MM.1S (cell line): ENCODE measurements at places on chromosomes 1 and 21.

GRCh38 chr1:84853741-84854721 lies 39.0 kb downstream of the LPAR3 start:
- peak overlapping the region; percentile 27; the same call in 1 of the 2 replicates for H3K27ac ChIP-seq
- H3K4me3 ChIP-seq, result no peak overlapping the region
- peak; percentile 17 for DNase-seq
- no peaks in the 10 kb centered on the region for H3K27me3 ChIP-seq
- H3K4me1 ChIP-seq, result peaks cover 14% of the 10 kb centered on the region; the same call in 1 of the 2 replicates

DNA sequence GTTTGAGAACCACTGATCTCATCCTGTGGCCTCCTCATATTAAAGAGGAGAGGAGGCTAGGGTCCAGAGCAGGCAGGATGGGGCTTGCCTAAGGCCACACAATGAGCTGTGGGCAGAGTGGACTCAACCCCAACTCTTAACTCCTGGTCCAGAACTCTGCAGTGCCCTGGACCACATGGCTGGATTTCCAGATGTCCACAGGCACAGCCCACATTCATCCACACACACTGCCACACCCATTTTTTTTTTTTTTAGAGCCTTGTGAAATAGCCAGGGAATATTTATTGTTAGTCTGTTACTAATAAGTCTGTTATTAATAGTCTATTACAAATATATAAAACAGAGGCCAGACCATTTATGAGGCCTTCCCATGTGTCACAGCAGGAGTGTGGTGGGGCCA lies 192.2 kb downstream of the TRABD2B start:
- H3K4me1 ChIP-seq, result no peaks in the 10 kb centered on the region

DNA sequence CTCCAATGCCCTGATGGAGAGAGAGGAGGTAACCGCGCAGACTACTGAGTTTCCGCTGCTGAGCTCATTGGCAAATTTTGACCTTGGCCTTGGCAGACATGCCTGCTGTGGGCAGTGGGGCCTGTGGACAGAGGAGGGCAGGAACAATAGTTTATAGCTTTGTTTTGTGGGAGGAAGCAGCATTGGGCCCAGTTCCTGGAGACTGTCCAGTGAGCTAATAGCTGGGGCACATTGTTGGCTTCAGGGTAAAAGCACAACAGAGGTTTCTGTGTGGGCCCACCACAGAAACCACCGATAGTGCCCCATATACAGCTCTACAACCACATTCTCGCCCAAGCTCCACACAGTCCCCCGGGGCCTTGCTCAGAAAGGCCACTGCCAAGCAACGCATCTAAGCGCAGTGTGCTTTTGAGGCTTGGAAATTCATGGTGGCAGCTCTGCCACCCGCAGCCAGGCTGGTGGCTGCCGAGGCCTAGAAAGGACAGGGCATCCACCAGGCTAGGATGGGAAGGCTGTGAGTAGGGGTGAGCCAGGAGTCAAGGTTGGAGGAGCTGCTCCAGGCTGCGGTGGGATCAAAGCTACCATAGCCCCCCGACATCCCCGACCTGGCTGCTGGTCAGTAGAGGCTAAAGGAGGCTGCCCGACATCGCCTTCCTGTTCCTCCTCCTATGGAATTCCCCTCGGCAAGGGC lies 43.2 kb downstream of the NEK2 start:
- DNase-seq, result no peak
- H3K4me3 ChIP-seq, result no peak overlapping the region
- H3K27ac ChIP-seq, result no peak overlapping the region
- no peaks in the 10 kb centered on the region for H3K36me3 ChIP-seq
- no peaks in the 10 kb centered on the region for H3K27me3 ChIP-seq

GRCh38 chr1:13646521-13646920 lies 53.5 kb upstream of the PRDM2 start:
- no peaks in the 10 kb centered on the region for H3K27me3 ChIP-seq
- 0 out of 2 replicates have a peak, but pooled peaks cover 11% of the 10 kb centered on the region for H3K4me1 ChIP-seq
- no peak overlapping the region for H3K27ac ChIP-seq
- no peak overlapping the region for H3K4me3 ChIP-seq
- no peaks in the 10 kb centered on the region for H3K36me3 ChIP-seq

GRCh38 chr1:160219062-160219929 lies 14.1 kb downstream of the PEA15 start:
- no peak for DNase-seq
- H3K4me3 ChIP-seq, result no peak overlapping the region
- no peaks in the 10 kb centered on the region for H3K27me3 ChIP-seq
- peaks cover 4% of the 10 kb centered on the region for H3K36me3 ChIP-seq

- H3K4me1 ChIP-seq, result no peaks in the 10 kb centered on the region
- H3K27ac ChIP-seq, result no peak overlapping the region
- no peak for DNase-seq
- no peak overlapping the region for H3K4me3 ChIP-seq
Observed at GRCh38 chr1:46526691-46527291, 24.7 kb downstream of the KNCN start.

DNA sequence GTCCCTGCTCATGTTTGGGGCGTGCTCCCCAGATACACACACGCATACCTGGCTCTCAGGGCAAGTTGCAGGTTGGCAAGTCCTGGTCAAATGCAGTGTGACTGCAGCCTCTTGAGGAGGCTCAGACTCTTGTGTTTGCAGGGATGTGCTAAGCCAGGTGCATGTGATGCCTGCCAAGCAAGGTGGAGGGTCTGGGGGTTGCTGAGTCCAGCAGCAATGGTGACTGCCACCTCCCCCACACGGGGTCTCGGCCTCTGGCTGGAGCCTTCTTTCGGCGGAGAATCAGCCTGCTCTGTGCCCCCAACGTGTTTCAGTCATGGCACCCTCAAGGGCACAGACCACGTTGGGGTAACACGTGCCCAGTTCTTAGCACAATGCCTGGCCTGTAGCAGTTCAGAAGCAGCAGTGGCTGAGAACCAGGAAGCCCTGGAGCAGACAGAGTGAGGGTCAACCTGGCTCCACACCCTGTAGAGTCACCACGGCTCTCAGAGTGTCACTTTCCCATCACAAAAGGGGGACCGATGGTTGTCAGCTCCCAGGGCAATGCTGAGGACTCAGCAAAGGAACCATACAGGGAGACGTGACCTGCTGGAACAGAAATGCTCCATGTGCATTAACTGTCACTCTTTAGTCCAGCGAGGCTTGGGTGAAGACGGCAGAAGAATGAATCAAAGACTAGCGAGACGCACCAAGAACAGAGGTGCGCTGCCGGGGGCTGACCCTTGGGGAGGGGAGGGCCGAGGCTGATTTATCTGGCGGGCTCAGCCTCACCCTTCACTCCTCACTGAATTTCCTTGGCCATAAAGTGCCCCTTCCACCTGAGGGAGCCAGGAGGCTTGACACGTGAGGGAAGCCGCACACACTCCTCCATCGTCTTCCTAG lies 109.0 kb downstream of the PGBD5 start:
- H3K27me3 ChIP-seq, result no peaks in the 10 kb centered on the region
- no peak for DNase-seq
- H3K27ac ChIP-seq, result no peak overlapping the region
- H3K36me3 ChIP-seq, result no peaks in the 10 kb centered on the region
- no peak overlapping the region for H3K4me3 ChIP-seq

DNA sequence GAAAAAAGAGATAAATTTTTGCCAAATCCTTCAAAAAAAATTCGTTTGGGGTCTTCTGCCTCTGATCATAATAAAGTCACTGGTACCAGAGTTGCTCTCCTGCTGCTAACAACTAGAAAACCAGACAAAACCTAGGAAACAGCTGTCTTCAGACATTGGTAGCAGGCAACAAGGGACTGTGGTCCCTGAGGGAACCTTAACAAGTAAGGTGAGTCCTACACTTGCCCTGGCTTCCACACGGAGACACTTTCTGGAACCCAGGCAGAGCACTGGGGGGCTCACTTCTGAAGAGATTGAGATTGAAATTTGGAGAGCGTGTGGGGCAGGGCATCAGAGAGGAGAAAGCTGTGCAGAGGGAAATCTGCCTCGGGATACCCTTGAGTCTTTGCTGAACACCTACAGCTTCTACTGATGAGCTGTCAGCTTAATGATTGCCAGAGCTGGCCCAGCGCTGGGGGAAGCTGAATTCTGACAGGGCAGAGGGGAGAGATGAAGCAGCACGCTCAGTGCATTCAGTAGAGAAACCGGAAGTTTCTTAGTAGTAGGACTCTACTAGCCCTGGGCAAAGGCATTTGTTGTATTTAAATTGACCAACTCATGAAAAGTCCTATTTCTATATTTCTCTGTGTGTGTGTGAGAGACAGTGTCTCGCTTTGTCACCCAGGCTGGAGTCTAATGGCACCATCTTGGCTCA lies 18.5 kb upstream of the FAM89A start:
- H3K27ac ChIP-seq, result no peak overlapping the region
- peaks cover 6% of the 10 kb centered on the region for H3K4me1 ChIP-seq

DNA sequence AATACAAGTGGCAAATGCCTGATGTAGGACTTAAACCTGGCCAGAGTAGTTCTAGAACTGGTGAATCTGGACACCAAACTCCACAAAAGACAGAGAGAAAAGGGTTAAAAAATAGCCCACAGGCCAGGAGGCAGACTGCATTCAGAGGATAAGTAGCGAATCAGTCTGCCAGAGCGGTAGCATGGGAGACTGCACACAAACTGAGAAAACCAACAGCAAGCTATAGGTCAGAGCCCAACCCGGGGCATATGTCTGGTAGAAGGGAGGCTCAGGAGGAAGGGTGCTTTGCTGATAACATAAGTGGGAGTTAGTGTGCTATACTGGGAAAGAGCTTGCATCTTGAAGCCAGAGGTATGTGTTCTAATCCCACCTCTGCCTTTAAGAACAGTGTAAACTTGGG lies 4.0 kb downstream of the LRRC53 start:
- H3K27me3 ChIP-seq, result no peaks in the 10 kb centered on the region
- H3K4me3 ChIP-seq, result no peak overlapping the region
- DNase-seq, result no peak

GRCh38 chr1:81880781-81881180 lies 80.0 kb downstream of the ADGRL2 start:
- H3K27ac ChIP-seq, result no peak overlapping the region
- no peak overlapping the region for H3K4me3 ChIP-seq
- DNase-seq, result no peak
- no peaks in the 10 kb centered on the region for H3K4me1 ChIP-seq

GRCh38 chr1:172134087-172134731 lies 286.3 kb upstream of the C1orf105 start:
- H3K27ac ChIP-seq, result no peak overlapping the region
- H3K4me1 ChIP-seq, result no peaks in the 10 kb centered on the region
- no peaks in the 10 kb centered on the region for H3K36me3 ChIP-seq
- no peaks in the 10 kb centered on the region for H3K27me3 ChIP-seq
- H3K4me3 ChIP-seq, result no peak overlapping the region

GRCh38 chr1:40796939-40797667 lies 13.5 kb downstream of the KCNQ4 start:
- peaks cover 10% of the 10 kb centered on the region for H3K4me1 ChIP-seq
- no peak overlapping the region for H3K27ac ChIP-seq
- no peak overlapping the region for H3K4me3 ChIP-seq
- no peaks in the 10 kb centered on the region for H3K36me3 ChIP-seq

GRCh38 chr1:226444901-226445300 lies 37.0 kb upstream of the PARP1 start:
- H3K27ac ChIP-seq, result peak overlapping the region; percentile 67
- peak; percentile 98 for DNase-seq
- no peaks in the 10 kb centered on the region for H3K36me3 ChIP-seq

- H3K27me3 ChIP-seq, result no peaks in the 10 kb centered on the region
- no peaks in the 10 kb centered on the region for H3K36me3 ChIP-seq
- no peak for DNase-seq
- H3K4me1 ChIP-seq, result no peaks in the 10 kb centered on the region
- H3K4me3 ChIP-seq, result no peak overlapping the region
Observed at GRCh38 chr1:169305948-169306347, 61.6 kb downstream of the NME7 start.

GRCh38 chr1:24322470-24323177 lies 3.5 kb downstream of the GRHL3 start:
- no peaks in the 10 kb centered on the region for H3K36me3 ChIP-seq
- peak overlapping the region; percentile 69 for H3K4me3 ChIP-seq
